Glomerular endothelial cell (primary cell): ENCODE measurements at places on chromosomes 13 and 19. TPM values are rescaled to one million over a fixed set of nuclear protein-coding genes. Genes with fewer than 3 reads are reported as not detected.

The ACTMAP gene
- 5.7 and 6.7 TPM in 2 replicates for total RNA-seq

The FAM124A gene
- 10.1 and 16.7 TPM in 2 replicates for total RNA-seq

The F2RL3 gene
- total RNA-seq = 12.4 and 79.1 TPM in 2 replicates

The KANK3 gene
- total RNA-seq = 120 and 190 TPM in 2 replicates

The FGF21 gene
- total RNA-seq = not detected in 2 replicates

The PCDH17 gene
- 0.39 and 3.0 TPM in 2 replicates for total RNA-seq

The PALM3 gene
- total RNA-seq = not detected in 2 replicates

The KLK6 gene
- total RNA-seq = not detected in 2 replicates

The SIGLEC14 gene
- 0.35 and 0.44 TPM in 2 replicates for total RNA-seq

The ZNF569 gene
- total RNA-seq = 5.2 and 5.7 TPM in 2 replicates

The SPRED3 gene
- total RNA-seq = 8.5 and 9.4 TPM in 2 replicates

The ZNF493 gene
- total RNA-seq = 3.5 and 11.4 TPM in 2 replicates

The C19orf67 gene
- not detected in 2 replicates for total RNA-seq
